Body of pancreas (tissue), 4 donors: ENCODE measurements at places on chromosomes 5 and 9. TPM values are rescaled to one million over a fixed set of nuclear protein-coding genes. Genes with fewer than 3 reads are reported as not detected.

DNA sequence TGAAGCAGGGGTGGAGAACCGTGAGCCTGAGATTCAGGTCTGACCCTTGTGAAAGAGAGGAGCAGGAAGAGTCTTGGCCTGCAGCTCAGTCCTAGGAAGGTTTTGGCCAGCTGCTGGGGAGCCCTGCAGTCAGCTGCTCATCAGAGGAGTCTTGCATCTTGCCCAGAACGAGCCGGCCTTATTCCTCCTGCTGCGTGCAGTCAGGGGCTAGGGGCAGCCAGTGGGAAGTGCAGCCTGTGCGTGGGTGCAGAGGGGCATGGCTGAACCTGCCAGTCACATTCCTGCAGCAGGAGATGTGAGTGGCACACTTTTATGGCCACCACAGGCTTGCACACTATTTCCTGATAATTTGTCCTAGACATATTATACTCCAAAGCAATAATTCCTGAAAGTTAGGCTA, 278.7 kb downstream of the NPR3 start:
- DNase-seq: no peak

The ERAP2 gene
- 24.7 TPM for total RNA-seq

DNA sequence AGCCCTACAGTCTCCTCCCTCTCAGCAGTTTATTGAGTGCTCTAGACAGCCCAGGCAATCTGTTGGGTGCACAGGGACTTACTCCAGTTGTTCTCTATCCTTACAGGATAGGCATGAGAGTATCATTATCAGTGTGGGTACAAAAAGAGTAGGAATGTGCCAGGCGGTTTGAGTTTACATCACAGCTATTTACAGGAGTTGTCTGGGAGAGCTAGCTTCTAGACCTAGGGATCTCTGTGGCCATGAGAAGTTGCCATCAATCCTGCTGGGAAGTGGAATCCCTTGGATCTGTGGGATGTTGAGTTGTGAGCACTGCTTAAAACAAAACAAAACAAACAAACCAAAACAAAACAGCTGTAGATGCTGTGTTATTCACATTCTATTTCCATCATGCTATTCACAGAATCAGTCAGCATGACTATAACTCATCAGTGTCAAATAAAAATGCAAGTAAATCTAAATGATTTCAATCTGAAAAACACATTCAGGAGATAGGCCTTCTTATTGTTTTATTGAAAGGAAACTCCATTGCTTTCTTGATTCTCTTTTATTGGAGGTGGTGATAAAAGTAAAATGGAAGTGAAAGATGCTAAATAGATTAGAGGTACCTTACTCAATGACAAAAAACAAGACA, 552.4 kb upstream of the ZNF608 start:
- DNase-seq: no peak

GRCh38 chr5:1118738-1119137, 6.9 kb upstream of the SLC12A7 start:
- DNase-seq: peak; percentile 81

The TRPM3 gene
- total RNA-seq: 1.3 TPM

- DNase-seq: peak; percentile 20
Measured at GRCh38 chr9:126347093-126347492, 20.5 kb downstream of the MVB12B start.

The GPBP1 gene
- 53.2 TPM for total RNA-seq

- DNase-seq: no peak
Measured at GRCh38 chr9:137351781-137352501, 49.9 kb upstream of the NRARP start.

The TSSK1B gene
- total RNA-seq: not detected

- no peak for DNase-seq
Measured at GRCh38 chr5:163885117-163885516, 379.7 kb downstream of the MAT2B start.

DNA sequence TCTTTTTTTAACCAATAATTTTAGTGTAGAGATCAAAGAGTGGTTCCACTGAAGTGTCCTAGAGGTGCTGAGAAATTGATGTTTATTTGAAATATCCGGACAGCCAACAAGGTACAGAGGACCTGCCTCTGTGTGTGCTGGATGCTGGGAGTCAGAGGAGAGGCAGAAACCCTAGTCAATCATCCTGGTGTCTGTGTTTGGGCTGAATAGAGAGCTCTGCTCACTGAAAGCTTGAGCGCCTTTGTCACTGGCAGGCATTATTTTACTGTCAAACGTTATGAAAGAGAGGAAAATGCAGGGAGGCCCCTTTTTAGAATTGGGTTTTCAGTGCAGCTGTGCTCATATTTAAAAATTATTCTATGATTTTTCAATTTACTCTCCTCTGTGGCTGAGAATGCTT, 480.3 kb upstream of the TYRP1 start:
- no peak for DNase-seq

The CDH6 gene
- 0.99 TPM for total RNA-seq

DNA sequence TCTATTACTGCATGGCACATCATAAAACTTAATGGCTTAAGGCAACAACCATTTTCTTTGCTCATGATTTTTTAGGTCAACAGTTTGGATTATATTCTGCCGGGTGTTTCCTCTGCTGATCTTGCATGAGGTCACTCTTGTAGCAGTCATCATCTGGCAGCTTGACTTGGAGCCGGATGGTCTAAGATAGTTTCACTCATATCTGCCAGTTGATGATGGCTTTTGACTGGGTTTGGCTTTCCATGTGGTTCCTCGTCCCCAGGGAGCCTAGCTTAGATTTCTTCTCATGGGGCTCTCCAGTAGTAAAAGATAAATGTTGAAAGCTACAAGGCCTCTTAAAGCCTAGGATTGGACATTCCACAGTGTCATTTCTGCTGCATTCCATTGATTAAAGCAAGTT, 27.4 kb downstream of the LNPEP start:
- DNase-seq: peak; percentile 54
